ENCODE measurements at places on chromosomes 13 and 19.

DNA sequence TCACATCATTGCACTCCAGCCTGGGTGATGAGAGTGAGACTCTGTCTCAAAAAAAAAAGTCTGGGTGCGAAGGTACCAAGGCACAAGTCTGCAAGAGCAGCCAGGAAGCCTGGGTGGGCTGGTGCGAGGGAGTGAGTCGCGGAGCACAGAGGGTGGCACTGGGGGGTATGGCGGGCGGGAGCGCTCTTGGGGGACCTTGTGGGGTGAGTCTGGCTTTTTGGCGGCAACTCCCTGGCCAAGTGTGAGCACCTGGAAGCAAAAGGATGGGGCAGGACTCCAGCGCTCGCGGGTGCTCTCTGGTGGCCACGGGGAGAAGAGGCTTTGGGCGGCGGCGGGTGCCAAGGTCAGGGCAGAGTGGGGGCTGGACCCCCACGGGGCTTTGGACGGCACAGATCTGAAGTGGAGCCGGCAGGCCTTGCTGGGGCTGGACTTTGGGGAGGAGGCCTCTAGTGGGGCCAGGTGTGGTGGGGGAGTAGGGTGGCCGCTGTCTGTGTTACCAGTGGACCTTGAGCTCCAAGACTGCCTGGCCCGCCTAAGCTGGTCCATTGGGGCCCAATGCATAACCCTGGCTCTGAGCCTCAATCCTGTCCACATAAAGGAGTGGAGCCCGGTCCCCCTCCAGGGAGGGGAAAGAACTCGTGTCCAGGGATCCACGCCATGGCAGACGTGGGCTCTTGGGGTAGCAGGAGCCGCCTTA lies 1.6 kb downstream of the P2RY11 start:
- no peak for DNase-seq

GRCh38 chr13:106986687-106987426 lies 418.9 kb upstream of the ARGLU1 start:
- no peak for DNase-seq

GRCh38 chr13:113609616-113610015 lies 25.1 kb downstream of the TFDP1 start:
- DNase-seq, result no peak

- no peak for DNase-seq
These were observed 3.7 kb upstream of the NOP53 start for GRCh38 chr19:47741544-47742140.

DNA sequence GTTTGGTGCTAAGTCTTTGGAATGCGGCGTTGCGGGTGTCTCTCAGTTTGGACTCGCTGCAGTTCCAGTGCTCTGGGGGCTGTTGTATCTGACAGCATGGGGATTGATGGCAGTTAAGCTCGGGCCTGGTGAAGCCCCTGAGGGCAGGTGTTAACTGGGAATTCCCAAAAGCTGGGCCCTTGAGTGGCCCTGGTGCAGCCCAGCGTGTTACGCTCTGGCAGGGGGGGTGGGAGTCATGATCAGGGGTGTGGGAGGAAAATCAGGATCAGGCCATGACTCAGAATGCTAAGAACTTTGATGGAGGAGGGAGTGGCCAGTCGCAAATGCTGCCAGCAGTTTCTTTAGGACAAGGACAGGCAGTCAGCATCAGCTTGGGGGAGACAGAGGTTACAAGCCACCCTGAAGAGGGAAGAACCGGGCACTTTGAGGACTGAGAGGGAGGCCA lies 19.6 kb downstream of the AP2A1 start:
- no peak for DNase-seq

DNA sequence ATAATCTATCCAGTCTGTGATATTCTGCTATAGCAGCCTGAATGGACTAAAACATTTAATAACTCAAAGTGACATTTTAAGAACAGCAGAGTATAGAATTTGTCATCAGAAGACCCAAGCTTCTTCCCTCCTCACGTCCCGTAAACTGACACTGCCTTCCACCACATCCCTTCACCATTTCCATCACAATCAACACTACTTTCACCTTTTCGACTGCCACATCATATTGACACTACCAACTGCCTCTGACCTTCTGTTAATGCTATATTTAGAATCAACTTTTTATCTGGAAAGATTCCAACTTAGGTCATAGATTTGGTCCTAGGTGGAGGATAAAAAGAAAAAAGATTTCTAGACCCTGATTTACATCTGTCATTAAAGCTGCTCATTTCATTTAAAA lies 39.6 kb downstream of the STOML3 start:
- no peak for DNase-seq

DNA sequence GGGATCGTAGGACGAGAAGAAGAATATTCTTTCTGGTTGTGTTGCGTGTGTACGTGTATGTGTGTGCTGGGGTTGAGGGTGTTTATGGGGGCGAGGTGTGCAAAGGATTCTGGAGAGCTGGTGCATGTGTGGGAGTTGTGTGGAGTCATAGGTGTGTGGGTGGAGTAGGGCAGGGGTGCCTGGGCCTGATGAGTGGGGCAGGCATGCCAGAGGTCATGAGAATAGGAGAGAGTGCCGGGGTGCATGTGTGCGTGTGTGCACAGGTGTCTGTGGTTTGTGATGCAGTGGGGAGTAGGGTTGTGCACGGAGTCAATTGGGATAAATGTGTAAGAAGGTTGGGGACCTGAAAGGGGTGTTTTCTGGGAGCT lies 649 bp downstream of the TMEM91 start:
- no peak for DNase-seq

Measured in stimulated activated CD4-positive, alpha-beta T cell treated with anti-CD3 and anti-CD28 coated beads, Interleukin-12 subunit alpha, Interleukin-12 subunit beta, amount 100 ng/mL, for 24 hours (primary cell).